ENCODE measurements at places on chromosomes 5 and 9. TPM values are rescaled to one million over a fixed set of nuclear protein-coding genes. Genes with fewer than 3 reads are reported as not detected.

DNA sequence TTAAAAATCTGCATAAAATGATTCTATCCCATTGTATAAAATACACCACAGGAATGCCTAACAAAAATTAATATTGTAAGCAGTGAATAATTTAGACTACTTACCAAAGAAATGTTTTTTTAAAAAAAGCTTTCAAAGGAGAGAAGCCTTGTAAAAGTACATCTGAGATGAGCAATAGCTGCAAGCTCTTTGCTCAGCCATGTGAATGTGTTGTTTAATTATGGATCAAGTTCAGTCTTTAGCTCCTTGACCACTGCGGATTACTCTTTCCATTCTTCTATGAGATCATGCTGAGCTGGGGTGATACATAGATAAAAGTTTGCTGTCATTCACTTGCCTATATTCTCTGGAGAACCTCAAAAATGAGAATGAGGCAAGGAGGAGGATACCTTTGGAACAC lies 782.4 kb upstream of the ZNF608 start:
- no peak for DNase-seq

DNA sequence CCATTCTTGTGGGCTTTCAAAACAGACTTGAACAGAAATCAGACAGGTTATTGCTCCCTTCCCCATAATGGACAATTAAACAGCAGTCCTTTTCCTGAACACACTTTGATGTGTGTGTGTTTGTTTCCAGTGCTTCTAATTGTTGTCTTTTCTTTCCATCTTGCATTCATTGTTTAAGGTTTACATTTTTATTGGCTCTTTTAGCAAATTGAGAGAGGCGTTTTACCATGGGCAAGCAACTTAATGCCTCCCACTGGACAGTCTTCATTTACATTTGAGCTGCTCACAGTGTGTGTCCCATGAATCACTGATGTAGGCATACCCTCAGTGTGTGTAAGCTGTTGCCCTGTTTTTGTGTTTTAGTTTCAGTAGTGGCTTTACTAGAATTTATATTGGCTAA lies 25.0 kb downstream of the WDR36 start:
- no peak for DNase-seq

- no peak for DNase-seq
These were observed 1.4 kb downstream of the TJP2 start for GRCh38 chr9:69175486-69175885.

GRCh38 chr9:134182554-134183085 lies 18.3 kb upstream of the RNU6ATAC start:
- DNase-seq, result no peak

GRCh38 chr9:76873056-76873792 lies 32.7 kb downstream of the PRUNE2 start:
- no peak for DNase-seq

DNA sequence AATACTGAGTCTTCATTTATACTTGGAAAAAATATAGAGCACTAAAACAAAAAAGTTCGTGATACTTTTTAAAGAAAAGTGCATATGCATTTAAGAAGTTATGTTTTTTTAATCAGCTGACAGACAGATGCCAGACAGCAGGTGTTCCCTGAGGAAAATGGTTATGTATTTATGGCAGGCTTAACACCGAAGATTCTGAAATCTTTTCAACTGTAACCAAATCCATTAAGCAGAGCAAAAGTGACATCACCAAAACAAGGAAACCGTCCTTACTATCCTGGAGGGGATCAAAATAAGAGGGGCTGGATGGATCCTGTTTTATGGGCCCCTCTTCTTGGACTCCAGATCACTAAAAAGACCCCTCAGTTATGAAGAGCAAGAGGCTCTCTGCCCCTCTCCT lies 404.9 kb upstream of the ADAMTS16 start:
- DNase-seq, result no peak

DNA sequence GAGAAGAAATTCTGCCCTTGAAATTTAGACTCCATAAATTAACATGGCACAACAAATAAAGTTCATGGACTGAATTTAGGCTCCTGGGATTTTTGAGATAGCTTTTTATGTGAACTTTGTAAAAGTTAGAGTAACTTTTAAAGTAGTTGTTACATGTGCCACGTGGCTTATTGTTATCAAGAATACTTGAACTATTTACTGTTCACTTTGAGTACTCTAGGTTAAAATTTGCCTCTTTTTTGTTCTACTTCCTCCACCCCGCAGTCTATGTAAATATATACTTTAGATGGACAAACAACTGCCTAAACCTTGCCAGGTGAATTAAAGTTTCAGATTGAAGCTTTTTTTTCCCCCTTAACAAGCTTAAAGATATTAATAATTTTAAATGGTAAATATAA lies 457.9 kb downstream of the RAB3C start:
- DNase-seq, result no peak

Gene IFNA21
- total RNA-seq, result not detected

Gene TXNDC15
- total RNA-seq, result 34.5 TPM

Gene FOXD4
- 0.13 TPM for total RNA-seq
